ENCODE measurements at places on chromosomes 7 and 10.

GRCh38 chr7:2945171-2945570 is 98.5 kb downstream of the CARD11 start:
- DNase-seq = no peak

GRCh38 chr7:22859641-22860290 is 37.1 kb upstream of the TOMM7 start:
- DNase-seq = no peak

- DNase-seq = no peak
These were observed 4.6 kb upstream of the SERPINE1 start for GRCh38 chr7:101121991-101122932.

DNA sequence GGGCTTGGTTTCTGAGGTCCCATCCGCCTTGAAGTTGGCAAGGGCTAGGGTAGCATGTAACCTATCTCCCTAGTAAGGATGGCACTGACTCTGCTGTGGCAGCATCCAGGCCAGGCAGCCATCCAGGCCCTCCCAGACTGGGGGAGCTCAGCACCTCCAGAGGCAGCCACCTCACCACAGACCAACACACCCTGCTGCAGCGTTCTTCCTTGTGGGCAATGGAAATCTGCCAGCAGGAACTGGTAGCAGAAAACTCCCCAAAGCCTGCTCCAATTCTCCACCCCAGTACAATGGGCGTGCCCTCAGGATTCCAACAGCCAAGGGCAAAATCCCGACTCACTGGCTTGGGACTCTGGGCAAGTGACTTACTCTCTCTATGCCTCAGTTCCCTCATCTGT is 27.5 kb downstream of the DLG5 start:
- DNase-seq = no peak

- no peak for DNase-seq
These were observed 1.7 kb upstream of the C7orf25 start for GRCh38 chr7:42913591-42913990.

DNA sequence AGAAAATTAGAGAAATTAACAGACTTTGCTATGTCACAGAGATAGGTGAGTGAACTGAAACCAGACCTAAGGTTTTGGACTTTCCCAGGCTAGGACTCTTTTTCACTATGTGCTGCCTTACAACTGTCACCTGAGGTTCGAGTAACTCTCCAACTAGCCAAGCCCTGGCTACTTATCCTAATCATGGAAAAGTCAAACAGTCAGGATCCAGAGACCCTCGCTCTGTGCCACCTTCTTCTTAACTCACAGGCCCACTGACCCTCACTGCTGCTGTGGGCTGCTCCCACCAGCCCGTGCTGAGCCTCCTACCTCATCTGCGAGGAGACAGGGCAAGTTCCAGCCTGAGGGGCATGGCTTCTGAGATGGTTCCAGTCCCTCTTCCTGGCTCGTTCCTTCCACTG is 211.4 kb upstream of the KLF14 start:
- DNase-seq = no peak

DNA sequence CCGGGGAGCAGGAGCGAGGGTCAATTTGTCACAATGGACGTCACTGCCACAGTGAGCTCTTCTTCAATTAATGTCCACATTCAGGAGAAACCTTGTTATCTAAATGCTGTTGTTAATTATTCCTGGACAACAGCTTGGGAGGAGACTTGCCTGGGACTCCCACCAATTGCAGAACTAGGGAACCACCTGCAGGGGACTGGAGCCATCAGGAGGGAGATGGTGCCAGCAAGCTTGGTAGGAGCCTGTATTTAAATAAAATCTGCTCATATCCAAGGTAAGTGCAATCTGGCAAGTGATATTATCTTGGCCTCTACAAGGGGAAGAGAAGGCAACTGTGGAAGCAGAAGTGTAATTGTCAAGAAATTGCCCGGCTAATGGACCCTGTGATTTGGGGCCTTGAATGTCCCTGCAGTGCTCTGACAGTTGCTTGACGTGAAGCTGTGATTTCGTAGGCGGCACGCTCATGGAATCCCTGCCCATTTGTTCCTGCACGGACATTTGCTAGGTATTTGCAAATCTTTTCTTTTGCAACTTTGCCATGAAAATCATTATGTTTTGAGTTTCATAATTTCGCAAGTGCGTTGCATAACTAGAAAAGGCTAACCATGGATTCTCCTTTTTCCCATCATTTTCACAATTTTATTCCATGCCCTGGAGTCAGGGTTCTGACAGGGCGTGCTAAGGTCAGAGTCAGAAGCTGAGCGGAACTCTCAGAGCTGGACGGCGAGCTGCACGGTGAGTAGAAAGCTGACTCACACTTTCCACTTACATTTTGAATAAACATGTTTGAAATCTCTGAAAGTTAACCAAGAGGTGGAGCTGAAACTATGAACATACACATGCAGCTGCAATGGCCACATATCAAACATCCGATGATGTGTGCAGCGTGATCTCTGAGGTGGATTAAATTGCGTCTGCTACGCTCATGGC is 84.9 kb upstream of the TCERG1L start:
- DNase-seq = no peak

- DNase-seq = no peak
These were observed 544.1 kb downstream of the AUTS2 start for GRCh38 chr7:70142247-70142932.

DNA sequence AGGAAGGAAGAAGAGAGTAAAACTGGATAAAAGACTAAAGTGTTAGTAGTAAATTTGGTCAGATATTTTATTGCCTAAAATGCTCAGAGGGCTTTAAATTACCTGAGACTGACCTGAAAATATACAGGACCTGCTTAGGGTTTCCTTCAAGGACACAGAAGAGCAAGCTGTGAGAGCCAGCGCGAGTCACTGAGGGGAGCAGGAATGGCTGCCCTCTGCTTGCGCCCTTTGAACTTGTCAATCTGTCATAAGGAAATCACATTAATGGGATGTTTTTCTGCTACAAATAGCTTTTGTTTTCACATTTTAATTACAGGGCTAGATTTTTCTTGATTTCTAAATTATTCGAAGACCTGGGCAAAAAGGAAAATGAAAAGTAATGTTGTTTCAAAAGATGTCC is 26.9 kb downstream of the DNAJB9 start:
- DNase-seq = no peak

DNA sequence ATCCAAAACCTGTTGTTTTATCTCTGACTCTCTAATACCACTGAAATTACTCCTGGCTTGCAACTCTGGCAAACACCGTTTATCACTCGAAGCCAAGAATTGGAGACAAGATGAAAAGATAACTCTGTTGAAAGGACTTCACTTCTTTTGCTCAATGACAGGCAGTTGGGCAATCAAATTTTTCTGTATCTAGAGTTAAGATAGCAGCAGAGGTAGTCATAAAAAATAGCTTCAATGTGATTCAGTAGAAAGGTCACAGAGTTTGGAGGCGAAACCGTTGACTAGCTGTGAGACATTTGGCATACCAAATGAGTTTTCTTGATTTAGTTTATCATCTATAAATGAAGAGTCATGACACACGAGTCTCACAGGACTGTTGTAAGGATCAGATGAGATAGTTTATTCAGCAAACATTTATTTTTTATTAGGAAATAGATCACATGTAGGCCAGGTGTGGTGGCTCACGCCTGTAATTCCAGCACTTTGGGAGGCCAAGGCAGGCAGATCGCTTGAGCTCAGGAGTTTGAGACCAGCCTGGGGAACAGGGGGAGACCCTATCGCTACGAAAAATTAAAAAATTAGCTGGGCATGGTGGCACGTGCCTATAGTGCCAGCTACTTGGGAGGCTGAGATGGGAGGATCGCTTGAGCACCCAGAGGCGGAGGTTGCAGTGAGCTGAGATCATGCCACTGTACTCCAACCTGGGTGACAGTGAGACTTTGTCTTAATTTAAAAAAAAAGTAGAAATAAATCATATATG is 23.6 kb downstream of the AKR1B1 start:
- DNase-seq = no peak

DNA sequence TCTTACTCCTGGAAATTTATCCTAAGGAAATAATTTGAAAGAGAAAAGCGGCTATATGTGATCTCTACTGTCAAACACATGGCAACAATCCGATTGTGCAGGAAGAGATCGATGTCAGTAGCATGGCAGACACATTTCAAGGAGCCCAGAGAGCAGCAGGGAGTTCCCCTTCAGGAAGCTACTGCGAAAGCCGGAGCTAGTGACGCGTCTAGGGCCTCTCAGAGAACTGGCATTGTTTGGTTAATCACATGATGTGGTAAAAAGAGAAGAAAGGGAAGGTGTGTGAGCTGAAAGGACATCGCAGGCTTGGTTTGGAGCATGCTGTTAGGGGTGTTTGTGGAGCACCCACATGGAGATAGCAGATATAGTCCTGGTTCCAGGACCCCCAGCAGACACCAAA is 74.9 kb downstream of the BEND7 start:
- no peak for DNase-seq

GRCh38 chr10:6353526-6353925 is 150.8 kb downstream of the PFKFB3 start:
- DNase-seq = no peak

- DNase-seq = no peak
These were observed 35.8 kb upstream of the MAP3K8 start for GRCh38 chr10:30398193-30398592.

- no peak for DNase-seq
These were observed 178.7 kb downstream of the CACNA2D1 start for GRCh38 chr7:82264783-82265305.
